Activated CD8-positive, alpha-beta memory T cell treated with anti-CD3 and anti-CD28 coated beads for 4 hours (primary cell): ENCODE measurements at places on chromosomes 5 and 9.

DNA sequence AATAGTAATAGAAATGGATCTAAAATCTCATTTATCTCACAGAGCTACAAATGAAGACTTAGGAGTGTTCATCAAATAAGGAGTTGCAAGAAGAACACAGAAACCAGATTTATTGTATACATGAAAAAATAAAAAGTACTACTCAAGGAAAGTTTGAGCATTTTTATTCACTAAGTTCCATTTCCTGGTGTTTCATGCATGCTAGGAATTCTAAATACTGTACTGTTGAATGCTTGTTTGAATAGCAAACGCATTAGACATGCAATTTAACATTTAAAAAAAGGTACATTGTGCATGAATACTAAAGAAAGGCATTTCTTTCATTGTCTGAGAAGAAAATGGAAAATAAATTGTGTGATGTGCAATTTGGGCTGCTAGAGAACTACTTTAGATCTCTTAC is 52.1 kb downstream of the C6 start:
- no peak for DNase-seq

DNA sequence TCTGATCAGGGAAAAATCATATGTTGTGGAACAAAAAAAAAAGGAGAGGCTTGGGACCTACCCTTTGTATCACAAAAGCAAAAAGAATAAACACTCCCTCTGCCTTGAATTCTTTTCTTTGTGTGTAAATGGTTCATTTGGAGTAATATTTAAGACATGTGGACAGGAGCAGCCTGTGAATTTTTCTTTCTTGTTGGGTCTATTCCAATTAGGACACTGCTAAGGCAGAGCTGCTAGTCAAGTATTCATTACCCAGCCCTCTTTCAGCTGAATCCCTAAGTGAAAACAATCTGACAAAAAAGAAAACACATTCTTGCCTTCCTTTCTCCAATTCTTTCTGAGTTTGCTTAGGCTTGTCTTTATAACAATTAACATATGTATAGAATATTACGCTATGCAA is 330.0 kb downstream of the EBF1 start:
- DNase-seq = no peak

DNA sequence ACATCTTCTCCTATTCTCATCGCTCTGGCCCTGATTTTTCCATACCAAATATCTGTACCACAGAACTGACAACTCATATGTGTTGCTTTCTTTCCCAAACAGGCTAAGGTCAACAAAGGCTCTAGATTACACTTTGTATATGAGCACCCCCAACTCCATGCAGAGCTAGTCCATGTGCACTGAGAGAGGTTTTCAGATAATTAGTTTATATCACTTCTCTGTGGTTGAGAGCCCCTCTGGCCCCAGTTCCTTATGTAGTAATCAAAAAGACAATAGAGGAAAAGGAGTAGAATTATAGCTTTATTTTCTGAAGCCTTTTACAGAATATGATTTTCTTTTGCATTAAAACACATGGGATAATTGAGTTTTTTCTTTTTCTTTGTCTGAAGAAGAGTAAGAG is 120.0 kb downstream of the TRIO start:
- DNase-seq = no peak

- DNase-seq = no peak
Measured at GRCh38 chr5:6435356-6435755, 13.3 kb upstream of the UBE2QL1 start.

DNA sequence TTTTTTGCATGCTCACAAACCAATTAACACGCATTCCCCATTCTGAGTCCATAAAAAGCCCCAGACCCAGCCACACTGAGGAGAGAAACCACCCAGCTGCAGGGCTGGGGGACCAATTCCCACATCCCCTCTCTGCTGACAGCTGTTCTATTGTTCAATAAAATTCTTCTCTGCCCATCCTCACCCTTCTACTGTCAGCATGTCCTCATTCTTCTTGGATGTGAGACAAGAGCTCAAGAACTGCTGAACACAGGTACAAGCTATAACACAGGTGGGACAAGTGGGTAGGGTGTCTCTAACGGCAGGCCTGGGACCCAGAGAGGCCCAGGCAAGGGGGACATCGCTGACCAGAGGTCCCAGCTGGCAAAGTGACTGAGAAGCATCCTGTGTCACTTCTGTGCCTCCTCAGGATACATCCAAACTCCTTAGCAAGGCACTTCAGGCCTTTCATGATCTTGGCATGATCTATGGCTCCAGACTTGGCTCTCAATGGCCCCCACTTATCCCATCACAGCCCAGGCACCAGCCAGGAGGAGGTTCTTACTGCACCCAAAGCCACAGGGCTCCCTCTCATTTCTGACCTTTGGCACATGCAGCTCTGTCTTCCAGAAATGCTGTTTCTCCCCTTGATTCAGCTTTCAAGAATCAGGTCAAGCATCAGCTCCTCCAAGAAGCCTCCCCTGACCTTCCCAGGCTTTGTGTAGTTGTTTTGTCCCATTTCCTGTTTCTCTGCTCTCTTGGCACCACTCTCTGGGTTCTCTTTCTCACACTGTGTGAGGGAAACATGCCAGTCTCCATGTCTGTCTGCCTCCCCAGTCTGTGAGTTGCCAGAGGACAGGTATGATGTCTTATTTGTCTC is 7.3 kb upstream of the ALDH1B1 start:
- no peak for DNase-seq

DNA sequence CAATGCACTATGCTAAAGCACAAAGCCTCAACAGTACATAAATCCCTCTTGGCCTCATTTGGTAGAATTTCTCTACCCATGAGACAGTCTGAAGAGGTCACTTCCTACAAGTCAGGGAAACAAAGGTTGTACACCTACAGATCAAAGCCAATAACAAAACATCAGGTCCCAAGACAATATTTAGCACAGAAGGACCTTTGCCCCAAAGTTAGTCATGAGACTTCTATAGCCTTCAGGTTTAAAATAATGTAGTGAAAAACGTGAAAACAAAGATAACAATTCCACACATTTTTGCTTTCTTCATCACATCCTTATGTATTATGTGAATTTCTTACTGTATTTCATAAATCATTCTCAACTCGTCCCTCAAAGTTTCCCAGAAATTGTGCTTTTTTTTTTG is 15.8 kb downstream of the AFF4 start:
- DNase-seq = no peak

GRCh38 chr9:28007097-28007817 is 434.0 kb upstream of the C9orf72 start:
- no peak for DNase-seq

DNA sequence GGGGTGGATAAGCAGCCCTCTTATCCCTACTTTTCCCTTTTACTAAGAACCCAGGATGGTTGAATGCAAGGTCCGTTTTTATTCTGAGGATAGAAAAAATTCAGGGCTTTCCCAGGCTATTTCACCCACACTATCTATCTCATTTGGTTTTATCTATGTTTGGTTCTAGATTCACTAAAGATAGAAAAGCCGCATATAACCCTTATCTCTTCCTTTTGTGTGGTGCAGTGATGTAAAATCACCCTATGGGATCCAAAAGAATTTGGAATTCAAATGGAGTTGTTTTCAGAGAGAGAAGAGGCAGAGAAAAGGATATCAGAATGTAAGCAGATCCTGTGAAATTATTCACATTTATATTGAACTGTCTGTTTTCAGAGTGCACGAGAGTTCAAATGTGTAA is 236.3 kb upstream of the RFX3 start:
- DNase-seq = no peak

- no peak for DNase-seq
Measured at GRCh38 chr5:136027311-136027710, 1.5 kb upstream of the TGFBI start.

DNA sequence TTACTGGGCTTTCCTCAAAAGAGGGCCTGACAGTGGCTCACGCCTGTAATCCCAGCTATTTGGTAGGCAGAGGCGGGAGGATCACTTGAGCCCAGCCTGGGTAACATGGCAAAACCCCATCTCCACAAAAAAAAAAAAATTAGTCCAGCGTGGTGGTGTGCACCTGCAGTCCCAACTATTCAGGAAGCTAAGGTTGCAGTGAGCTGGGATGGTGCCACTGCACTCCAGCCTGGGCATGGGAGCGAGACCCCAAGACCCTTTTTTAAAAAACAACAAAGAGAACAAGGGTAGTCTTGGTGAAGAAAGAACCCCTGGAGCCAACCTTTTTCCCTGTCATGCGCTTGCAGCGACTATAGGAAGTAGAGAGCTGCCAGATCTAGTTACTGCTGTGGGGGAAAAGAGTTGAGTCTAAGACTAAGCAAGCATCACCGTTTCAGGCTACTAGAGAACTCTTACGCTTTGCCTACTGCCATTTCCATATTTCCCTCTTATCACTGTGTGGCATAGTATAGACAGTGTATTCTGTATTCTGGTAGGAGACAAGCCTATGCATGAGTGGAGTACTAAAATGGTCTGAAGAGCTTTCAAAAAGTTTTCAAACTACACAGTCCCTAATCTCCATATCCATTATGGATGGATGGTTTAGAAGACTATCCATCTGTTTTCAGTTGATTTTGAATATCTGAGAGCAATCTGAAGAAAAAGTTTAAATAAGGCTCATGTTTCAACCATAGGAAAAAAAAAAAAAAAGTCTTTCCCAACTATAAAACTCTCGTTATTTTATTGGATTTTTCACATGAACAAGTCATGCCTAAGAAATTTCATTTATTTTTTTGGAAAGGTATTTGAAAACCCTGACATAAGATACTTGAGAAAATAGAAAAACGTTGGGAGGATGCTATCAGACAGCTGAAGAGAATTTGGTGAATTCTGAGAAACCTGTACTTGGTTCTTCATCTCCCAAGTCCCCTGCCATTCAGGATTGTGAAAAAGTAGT is 2.6 kb downstream of the C9orf40 start:
- DNase-seq = no peak

DNA sequence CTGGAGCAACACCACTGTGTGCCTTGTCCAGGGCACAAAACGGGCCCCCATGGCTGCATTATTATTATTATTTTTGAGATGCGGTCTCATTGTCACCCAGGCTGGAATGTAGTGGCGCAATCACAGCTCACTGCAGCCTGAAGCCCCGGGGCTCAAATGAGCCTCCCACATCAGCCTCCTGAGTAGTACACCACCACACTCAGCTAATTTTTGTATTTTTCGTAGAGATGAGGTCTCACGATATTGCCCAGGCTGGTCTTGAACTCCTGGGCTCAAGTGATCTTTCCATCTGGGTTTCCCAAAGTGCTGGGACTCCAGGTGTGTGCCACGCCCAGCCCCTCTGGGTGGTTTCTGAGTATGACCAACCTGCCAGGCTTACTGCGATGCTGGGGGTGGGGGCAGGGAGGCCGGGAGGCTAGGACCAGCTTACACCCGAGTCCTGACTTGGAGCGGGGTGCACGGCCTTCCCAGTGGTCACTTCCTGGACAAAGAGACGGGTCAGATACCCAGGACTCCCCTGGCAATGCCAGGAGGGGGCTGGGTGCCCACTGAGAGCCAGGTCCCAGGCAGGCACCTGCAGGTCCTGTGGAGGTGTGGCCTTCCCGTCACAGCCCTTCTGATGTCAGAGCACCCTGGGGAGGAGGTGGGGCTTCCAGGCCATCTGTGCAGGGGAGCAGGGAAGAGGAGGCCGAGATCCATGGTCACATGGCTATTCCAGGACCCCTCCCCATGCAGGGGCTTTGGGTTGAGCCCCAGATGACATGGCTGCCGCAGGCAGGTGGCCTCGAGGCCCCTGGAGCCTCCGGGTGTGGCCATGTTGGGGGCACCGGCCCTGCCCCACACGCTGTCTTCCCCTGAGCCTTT is 8.3 kb upstream of the NRARP start:
- no peak for DNase-seq

GRCh38 chr9:108634204-108634603 is 221.6 kb downstream of the ACTL7B start:
- no peak for DNase-seq

DNA sequence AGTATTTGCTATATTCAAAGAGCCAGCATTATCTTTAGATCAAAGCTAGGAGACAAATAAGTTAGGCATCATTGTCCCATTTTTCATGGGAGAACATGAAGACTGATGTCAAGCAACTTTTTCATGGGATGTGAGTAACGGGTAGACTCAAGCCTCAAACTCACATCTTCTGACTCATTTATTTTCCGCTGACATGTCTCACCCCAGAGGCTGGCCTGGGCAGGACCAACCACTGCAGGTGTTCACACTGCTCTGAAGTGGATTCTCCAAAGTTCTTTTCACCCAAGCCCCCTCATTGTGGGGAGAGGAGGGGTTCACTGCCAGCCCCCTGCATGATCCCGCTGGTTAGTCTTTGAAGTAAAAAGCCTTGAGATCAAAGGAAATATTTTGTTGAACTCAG is 34.9 kb upstream of the BASP1 start:
- DNase-seq = no peak

GRCh38 chr5:128671943-128672342 is 133.9 kb upstream of the FBN2 start:
- no peak for DNase-seq

- DNase-seq = no peak
Measured at GRCh38 chr5:132053483-132053882, 7.0 kb upstream of the IL3 start.

- DNase-seq = no peak
Measured at GRCh38 chr9:74117151-74117550, 380.0 kb upstream of the RORB start.

- DNase-seq = no peak
Measured at GRCh38 chr9:76101947-76102346, 211.5 kb downstream of the PCSK5 start.

DNA sequence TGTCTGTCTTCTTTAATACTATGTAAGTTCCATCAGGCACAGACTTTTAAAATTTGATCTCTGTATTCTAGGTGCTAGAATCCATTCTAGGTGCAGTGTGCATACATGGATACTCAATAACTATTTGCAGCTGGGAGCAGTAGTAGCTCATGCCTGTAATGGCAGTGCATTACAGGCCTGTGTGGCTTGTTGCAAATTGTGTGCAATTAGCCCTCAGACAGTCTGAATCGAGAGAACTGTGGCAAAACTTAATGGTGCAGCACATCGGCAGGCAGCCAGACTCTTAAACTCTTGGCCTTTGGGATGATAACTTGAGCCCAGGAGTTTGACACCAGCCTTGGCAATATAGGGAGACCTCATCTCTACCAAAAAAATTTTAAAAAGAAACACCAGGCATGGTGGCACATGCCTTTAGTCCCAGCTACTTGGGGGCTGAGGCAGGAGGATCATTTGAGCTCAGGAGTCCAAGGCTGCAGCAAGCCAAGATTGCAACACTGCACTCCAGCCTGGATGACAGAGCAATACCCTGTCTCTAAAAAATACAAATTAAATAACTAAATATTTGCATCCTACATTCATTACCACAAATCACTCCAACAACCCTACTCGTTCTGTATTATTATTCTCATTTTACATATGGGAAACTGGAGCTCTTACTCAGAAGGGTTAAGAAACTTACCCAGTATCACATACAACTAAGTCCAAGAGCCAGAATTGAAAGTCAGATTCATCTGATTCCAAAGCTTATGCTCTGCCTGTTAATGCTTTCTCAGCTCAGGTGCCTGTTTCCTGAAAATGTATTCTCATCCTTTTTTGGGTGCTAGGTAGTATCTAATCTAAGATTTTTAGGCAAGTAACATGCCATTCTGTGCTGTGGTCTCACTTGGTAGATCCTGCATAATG is 30.1 kb downstream of the PRKACG start:
- DNase-seq = no peak

- DNase-seq = no peak
Measured at GRCh38 chr5:57698802-57699201, 216.2 kb upstream of the ACTBL2 start.

GRCh38 chr5:14161825-14162556 is 18.8 kb downstream of the TRIO start:
- DNase-seq = no peak
